ENCODE measurements at places on chromosomes 3 and 15.
A peak's percentile ranks its signal among the peaks of the same experiment; 100 is the strongest.

- no peak overlapping the region for H3K27ac ChIP-seq
- DNase-seq, result no peak
- H3K27me3 ChIP-seq, result no peaks in the 10 kb centered on the region
- H3K4me1 ChIP-seq, result no peaks in the 10 kb centered on the region
Observed at GRCh38 chr3:55094676-55095075, 166.8 kb upstream of the LRTM1 start.

DNA sequence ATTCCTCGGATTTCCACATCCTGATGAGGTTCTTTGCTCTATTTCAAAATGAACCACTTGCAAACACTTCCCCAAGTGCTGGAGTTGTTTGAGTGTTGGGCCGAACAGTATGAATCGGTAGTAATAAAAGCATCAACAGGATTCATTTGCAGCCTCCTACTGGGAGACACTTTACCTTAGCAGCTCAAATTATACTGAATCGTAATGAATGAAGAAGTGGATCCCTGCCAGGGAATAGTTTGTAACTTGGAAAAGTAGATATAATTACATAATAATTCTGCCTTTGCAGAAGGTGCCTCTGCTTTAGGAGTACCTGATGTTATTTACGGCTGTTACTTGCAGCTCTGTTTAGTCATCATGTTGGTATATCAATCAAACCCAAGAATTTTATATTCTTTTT lies 669.1 kb downstream of the CADM2 start:
- peak; percentile 1 for DNase-seq
- no peak overlapping the region for H3K4me3 ChIP-seq
- no peak overlapping the region for H3K27ac ChIP-seq
- H3K36me3 ChIP-seq, result no peaks in the 10 kb centered on the region
- no peaks in the 10 kb centered on the region for H3K4me1 ChIP-seq

GRCh38 chr3:18098960-18099587 lies 326.1 kb downstream of the SATB1 start:
- no peaks in the 10 kb centered on the region for H3K36me3 ChIP-seq
- no peak overlapping the region for H3K4me3 ChIP-seq
- H3K27me3 ChIP-seq, result no peaks in the 10 kb centered on the region
- no peaks in the 10 kb centered on the region for H3K4me1 ChIP-seq

DNA sequence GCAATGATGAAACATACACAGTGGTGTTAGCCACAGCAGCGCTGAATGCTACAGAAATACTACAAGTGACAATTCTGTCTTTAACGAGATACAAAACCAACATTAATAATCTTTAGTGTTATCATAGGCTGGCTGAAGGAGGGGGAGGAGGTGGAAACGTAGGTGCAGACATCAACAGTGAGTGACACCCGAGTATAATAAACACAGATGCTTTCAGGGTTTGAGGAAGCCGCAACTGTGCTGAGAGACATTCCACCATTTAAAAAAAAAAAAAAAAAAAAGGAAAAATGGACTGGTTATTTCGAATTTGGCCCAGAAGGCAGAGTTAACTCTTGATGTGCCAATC lies 4.3 kb upstream of the IGDCC3 start:
- H3K36me3 ChIP-seq, result no peaks in the 10 kb centered on the region
- H3K27ac ChIP-seq, result no peak overlapping the region
- H3K4me3 ChIP-seq, result no peak overlapping the region
- no peak for DNase-seq

Measured in mesendoderm (in vitro differentiated cells).